ENCODE measurements at places on chromosomes 1 and 21.
A peak's percentile ranks its signal among the peaks of the same experiment; 100 is the strongest.

- DNase-seq: no peak
Observed at GRCh38 chr1:54259546-54260140, 59.7 kb downstream of the MRPL37 start.

- no peak for DNase-seq
Observed at GRCh38 chr1:100912019-100912418, 16.1 kb downstream of the SLC30A7 start.

- DNase-seq: peak; percentile 31
Observed at GRCh38 chr21:32322676-32323075, 24.0 kb downstream of the MRAP start.

- DNase-seq: no peak
Observed at GRCh38 chr1:80445033-80445432, 1355.7 kb upstream of the ADGRL2 start.

DNA sequence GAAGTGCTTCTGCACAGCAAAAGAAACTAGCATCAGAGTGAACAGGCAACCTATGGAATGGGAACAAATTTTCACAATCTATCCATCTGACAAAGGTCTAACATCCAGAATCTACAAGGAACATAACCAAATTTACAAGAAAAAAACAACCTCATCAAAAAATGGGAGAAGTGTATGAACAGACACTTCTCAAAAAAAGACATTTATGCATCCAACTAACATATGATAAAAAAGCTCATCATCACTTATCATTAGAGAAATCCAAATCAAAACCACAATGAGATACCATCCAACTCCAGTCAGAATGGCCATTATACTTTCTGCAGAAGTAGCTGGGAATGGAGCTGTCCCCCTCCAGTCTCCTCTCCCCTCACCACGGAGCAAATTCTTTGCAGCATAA, 2.9 kb upstream of the OR2M3 start:
- no peak for DNase-seq

GRCh38 chr21:39313042-39313570, 326 bp downstream of the BRWD1 start:
- peak; percentile 61 for DNase-seq

GRCh38 chr21:17128132-17128531, 384.7 kb upstream of the CXADR start:
- DNase-seq: no peak

DNA sequence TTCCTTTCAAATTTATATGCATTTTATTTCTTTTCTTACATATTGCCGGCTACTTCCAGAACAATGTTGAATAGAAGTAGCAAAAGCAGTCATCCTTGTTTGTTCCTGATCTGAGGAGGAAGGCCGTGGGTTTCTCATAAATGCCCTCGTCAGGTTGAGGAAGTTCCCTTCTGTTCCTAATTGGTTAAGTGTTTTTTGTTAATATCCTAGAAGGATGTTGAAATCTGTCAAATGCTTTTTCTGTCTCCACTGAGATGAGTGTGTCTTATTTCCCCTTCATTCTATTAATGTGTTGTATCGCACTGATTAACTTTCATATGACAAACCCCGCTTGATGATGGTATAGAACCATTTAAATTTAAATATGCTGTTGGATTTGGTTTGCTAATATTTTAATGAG, 15.4 kb downstream of the TTLL10 start:
- DNase-seq: no peak

GRCh38 chr1:201686714-201687455, 142.1 kb upstream of the IPO9 start:
- no peak for DNase-seq
